Stimulated activated effector memory CD8-positive, alpha-beta T cell treated with anti-CD3 and anti-CD28 coated beads, Interleukin-12 subunit alpha, Interleukin-12 subunit beta, amount 100 ng/mL, for 72 hours (primary cell): ENCODE measurements at places on chromosomes 16 and 17.
A peak's percentile ranks its signal among the peaks of the same experiment; 100 is the strongest.

GRCh38 chr17:60356940-60357339, 35.0 kb downstream of the USP32 start:
- DNase-seq = no peak

DNA sequence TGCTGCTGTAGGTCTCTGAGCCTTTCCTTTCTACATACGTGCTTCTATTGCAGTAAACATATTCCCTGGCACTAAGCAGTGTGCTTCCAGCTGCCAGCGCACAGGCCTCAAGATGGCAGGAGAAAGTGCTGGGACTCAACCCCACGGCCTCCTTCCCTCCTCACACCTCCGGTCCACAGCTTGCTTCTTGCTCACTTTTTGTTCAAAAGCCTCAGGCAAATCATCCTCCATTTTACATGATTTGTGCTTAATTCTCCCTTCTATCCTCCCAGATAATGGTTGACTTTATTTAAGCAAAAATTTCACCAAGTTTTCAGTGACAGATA, 5.4 kb downstream of the CDK5R1 start:
- DNase-seq = no peak

- DNase-seq = peak; percentile 61
Measured at GRCh38 chr17:76234354-76234679, 6.0 kb downstream of the RNF157 start.

- DNase-seq = no peak
Measured at GRCh38 chr17:312476-313148, 40.0 kb downstream of the RPH3AL start.

DNA sequence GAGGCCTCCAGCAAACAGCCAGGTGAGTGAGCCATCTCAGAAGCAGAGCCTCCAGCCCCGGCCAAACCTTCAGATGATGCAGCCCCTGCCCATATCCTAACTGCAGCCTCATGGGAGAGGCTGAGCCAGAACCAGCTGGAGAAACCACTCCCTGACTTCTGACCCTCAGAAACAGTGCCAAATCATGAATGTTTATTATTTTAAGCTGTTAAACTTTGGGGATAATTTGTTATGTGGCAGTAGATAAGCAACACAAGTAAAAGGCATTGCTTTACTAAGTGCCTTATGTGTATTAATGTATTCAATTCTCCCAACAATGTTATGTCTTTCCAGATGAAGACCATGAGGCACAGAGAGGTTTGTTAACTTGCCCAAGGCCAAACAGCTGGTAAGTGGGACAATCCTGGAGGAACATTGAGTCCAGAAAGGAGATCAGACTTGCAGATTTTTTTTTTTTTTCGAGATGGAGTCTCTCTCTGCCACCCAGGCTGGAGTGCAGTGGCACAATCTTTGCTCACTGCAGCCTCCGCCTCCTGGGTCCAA, 59.6 kb downstream of the SOCS1 start:
- no peak for DNase-seq

- no peak for DNase-seq
Measured at GRCh38 chr16:25018972-25019617, 3.9 kb upstream of the ARHGAP17 start.

DNA sequence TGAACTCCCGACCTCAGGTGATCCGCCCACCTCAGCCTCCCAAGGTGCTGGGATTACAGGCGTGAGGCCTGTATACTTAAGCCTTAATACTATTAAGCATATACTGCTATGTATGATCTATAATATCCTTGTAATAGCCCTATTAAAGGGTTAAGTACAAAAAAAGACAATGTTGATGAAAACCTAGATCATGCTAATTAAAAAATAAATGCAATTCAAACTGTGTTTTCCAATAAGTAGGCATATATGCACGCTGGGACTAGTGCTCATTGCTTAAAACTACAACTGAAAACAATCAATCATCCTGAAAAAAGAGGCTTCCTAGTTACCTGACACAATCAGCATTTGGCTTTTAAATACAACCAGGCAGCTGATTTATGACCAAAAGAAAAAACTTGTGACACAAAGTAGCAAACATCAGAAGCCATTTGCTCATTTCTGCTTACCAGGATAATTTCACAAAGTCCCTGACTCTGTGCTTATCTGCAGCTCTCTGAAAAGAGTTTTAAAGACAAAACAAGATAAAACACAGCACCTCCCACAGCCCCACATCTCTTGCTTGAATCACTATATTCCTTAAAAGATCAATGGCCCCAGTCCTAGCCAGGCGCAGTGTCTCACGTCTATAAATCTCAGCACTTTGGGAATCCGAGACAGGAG, 11.1 kb downstream of the ZNF385C start:
- DNase-seq = no peak

GRCh38 chr16:31357324-31358109, 2.5 kb downstream of the ITGAX start:
- DNase-seq = no peak

DNA sequence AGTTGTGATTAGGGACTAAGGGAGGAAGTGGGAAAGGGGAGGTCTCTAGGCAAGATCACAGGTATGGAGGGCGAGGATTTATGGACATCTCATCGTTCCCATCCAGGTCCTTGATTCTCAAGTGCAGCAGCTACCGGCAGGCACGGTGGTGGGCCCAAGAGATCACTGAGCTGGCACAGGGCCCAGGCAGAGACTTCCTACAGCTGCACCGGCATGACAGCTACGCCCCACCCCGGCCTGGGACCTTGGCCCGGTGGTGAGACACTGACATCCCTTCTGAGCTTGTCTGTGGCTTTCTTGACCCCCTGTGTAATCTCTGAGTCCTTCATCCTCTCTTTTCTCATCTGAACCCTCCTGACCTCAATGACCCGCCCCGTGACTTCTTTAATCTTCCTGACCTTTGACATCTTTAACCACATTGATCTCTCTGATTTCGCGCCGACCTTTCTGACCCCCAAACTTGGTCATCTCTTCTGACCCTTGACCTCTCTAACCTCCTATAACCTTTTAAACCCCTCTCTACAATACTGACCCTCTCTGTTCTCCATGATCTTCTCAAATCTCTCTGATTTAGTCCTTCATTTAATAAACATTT, 3.8 kb downstream of the PLD2 start:
- DNase-seq = no peak

GRCh38 chr17:83084621-83085056, 5.2 kb downstream of the METRNL start:
- DNase-seq = no peak

DNA sequence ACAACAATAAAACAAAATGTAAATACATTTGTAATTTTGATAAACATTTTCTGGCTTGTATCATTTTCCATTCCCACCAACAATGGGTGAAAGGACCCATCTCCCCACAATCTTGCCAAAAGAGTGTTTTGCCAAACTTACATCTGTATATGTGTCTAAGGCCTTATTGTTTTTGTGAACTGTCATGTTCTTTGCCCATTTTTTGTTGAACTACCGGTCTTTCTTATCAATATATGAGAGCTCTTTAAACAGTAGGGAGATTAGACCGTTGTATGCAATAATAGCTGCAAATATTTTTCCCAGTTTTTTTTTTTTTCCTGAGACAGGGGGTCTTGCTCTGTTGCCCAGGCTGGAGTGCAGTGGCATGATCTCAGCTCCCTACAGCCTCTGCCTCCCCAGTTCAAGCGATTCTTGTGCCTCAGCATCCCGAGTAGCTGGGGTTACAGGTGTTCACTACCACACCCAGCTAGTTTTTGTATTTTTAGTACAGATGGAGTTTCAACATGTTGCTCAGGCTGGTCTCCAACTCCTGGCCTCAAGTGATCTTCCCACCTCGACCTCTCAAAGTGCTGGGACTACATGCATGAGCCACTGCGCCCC, 9.6 kb upstream of the STX4 start:
- no peak for DNase-seq

- peak; percentile 91 for DNase-seq
Measured at GRCh38 chr16:83807710-83808572, at the start of gene HSBP1. Gene HSBP1 (plus strand): TSS chr16:83807978. CDS start chr16:83808077, 99 bp downstream.

- no peak for DNase-seq
Measured at GRCh38 chr16:72470541-72470940, 298.6 kb upstream of the PMFBP1 start.

- no peak for DNase-seq
Measured at GRCh38 chr16:16887193-16887592, 508.3 kb downstream of the NPIPA7 start.

GRCh38 chr17:8621585-8621984, 8.9 kb downstream of the MYH10 start:
- DNase-seq = no peak

DNA sequence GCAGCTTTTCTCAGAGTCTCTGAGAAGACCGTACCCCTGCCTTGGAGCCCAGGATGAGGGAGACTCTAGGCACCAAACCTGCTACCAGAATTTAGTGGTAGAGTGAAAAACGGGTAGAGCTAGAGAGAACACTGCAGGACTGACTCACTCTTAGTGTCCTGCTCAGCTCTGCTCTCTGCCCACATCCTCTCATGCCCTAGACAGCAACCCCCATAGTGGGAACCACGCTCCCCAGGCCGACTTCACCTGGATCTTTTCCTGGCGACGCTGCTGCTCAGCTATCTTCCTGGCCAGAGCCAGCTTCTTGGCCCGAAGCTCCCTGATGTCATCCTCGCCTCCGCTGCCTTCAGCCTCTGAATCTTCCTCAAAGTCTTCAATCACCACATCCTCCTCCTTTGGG, 26.7 kb downstream of the HIC1 start:
- no peak for DNase-seq

DNA sequence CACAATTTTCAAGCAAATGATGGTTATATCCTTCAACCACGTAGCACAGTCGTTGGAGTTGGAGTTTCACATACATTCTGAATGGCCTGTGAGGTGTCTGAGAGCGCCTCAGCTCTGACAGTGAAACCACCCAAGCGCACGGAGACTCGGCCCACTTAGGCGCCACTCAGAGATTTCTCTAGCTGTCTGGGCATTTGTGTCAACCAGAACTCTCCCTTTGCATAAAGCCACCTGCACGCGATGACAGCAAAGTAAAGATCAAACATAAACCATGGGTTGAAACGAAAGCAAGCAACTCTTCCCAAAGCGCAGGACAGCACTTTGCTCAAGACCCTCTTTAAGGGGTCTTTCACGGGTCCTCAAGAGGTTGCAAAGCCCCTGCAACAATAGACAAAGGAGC, 533 bp downstream of the SLC6A4 start:
- no peak for DNase-seq

DNA sequence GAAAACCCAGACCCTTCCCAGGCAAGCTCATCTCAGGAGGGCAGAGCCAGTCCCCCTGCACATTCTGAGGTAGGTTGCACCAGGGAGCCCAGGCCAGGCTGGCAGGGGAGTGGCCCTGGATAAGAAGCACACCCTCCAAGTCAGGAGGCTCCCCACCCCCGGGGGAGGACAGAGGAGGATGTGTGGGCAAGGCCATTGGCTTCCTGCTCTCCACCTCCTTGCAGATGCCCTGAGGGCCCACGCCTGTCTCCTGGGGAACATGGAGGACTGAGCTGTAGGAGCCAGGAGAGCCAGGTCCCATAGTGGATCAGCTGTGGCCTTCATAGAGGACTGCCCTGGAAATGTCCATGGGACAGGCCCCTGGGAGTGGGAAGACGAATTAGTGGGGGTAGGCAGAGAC, 126.7 kb downstream of the IRF8 start:
- no peak for DNase-seq

- no peak for DNase-seq
Measured at GRCh38 chr17:48595278-48595999, 1.9 kb upstream of the HOXB5 start.

DNA sequence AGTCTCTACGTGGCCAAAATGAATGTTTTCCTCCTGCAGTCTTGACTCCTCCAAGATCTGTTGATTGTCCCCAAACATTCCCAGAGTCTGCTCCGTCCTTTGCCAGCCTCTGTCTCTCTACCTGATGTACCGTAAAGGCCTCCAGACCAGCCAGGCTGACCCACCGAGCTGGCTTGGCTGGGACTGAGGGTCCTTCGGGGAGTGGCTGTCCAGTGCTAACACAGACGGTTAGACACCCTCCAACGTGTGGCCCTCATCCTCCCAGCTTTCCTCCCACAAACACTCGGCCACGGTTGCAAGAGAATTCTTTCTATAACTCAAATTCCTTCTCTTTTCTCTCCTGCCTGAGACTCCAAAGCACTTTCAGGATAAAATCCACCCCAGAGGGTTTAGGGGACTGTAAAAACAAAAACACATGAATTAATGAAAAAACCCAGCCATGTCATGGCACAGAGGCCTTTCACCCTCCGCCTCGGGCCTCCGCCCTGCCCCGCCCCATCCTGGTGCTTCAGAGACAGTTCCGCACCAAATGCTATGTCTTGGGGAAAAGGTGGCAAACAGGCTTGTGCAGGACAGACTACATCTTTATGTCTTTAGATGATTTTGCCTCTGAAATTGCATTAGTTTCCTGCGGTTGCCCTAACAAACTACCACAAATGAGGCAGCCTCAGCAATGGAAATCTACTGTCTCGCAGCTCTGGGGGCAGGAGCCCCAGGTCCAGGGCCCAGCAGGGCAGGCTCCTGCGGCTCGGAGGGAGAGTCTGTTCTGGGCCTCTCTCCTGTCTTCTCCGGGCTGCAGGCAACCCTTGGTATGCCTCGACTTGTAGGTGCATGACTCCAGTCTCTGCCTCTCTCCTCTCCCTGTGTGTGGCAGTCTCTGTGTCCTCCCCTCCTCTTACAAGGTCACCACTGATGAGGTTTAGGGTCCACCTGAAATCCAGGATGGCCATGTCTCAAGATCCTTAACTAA, 72.5 kb upstream of the CBX4 start:
- DNase-seq = no peak

- no peak for DNase-seq
Measured at GRCh38 chr16:49081086-49081485, 200.6 kb downstream of the CBLN1 start.

DNA sequence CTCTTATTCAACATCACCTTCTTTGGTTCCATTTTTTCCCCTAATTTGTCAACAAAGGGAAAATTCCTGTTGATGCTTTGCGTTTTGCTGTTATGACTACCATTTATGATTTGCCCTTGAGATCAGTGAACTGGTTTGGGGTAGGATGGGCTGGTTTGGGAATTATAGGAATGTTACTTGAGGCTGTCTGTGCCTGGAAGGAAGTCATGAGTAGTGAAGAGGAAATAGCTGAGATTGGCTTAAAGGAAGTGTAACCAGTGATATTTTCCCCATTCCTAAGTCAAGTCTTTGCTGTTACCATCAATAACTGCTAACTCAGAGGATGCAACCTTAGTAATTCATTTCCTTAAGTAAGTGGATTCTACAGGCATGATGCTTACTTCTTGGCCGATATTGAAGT, 179.2 kb downstream of the MAP2K6 start:
- no peak for DNase-seq

GRCh38 chr17:76678330-76678729, 32.4 kb downstream of the MXRA7 start:
- DNase-seq = no peak

DNA sequence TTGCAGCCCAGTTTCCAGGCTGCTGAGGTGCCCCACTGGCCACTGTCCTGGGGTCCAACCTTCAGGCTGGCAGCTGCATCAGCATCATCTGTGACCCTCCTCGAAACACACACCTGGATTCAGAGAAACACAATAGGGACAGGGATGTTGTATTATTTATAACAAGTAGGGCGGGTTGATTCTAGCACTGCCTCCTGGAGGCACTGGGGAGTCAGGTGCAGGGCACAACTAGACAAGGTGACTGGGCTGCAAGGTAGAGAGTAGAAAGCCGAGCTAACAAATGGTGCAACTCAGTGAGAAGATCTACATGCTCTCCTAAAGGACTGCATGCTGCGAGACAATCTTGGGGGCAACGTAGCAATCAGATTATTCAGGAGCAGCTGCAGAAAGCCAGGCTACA, 317.3 kb downstream of the SLC39A11 start:
- DNase-seq = no peak
